IMR-90 (cell line): ENCODE measurements at places on chromosomes 12 and 14. TPM values are rescaled to one million over a fixed set of nuclear protein-coding genes. Genes with fewer than 3 reads are reported as not detected.

DNA sequence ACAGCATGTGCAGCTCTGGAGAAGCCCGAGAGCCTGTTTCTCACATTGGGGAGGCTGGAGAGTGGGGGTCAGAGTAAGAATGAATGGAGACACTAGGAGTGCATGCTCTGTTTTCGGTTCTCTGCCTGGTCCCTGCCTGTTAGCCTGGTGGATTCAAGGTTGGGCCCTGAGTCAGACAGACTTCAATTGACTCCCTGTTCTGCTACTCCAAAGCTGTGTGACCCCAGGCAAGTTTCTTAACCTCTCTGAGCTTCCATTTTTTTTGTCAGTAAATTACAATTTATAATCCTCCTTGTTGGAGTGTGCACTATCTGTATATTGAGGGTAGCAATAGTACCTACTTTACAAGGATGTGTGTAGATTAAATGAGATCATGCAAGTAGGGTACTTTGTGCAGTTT, 102.6 kb upstream of the ESRRB start:
- H3K4me1 ChIP-seq = no peaks in the 10 kb centered on the region
- no peak overlapping the region for H3K27ac ChIP-seq
- no peaks in the 10 kb centered on the region for H3K36me3 ChIP-seq
- DNase-seq = no peak
- no peaks in the 10 kb centered on the region; the same call in 1 of the 2 replicates for H3K27me3 ChIP-seq

GRCh38 chr14:41957459-41957858, 350.8 kb downstream of the LRFN5 start:
- no peak overlapping the region for H3K4me3 ChIP-seq
- H3K36me3 ChIP-seq = no peaks in the 10 kb centered on the region
- H3K27me3 ChIP-seq = no peaks in the 10 kb centered on the region

Gene GALC
- total RNA-seq = 7.9 and 9.7 TPM in 2 replicates

DNA sequence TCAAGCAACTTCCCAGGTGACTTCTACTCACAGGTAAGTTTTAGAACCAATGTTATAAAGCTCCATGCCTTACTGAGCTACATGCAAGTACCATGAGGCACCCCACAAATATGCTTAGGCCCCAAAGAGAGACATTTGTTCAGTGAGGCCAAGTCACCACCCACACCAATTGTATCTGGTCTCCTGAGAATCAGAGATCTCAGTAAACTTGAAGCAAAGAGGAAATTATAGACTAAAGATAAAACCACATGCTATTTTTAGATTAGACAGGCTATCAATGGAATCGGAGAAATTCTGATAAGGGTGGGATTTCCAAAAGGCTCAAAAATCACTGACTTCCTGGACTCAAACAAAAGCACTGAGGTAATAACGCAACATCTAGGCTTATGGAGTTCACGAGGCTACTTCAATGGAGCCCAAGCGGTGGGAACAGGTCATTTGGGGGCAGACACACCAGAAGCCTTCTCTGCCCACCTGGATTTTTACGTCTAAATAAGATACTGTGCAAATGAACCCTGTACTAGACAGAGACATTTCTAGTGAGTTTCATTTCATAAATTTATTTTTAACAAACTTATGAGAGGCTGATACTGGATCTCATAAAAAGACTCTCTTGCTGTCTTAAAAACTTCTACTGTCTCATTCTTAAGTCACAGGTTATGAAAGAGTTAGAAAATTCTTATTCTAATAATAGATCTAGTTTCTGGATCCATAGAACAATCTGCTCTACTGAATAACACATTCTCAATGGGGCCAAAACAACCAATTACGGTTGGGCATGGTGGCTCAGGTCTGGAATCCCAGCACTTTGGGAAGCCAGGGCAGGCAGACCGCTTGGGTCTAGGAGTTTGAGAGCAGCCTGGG, 7.7 kb downstream of the SLC15A4 start:
- DNase-seq = no peak
- no peak overlapping the region for H3K27ac ChIP-seq
- peaks cover 5% of the 10 kb centered on the region for H3K4me1 ChIP-seq

Gene FGF6
- total RNA-seq = not detected in 2 replicates

Gene PRIM1
- 12.0 and 15.3 TPM in 2 replicates for total RNA-seq
